Endodermal cell (in vitro differentiated cells): ENCODE measurements at places on chromosomes 12 and 14. TPM values are rescaled to one million over a fixed set of nuclear protein-coding genes. Genes with fewer than 3 reads are reported as not detected.

- no peaks in the 10 kb centered on the region for H3K36me3 ChIP-seq
- no peak overlapping the region for H3K27ac ChIP-seq
- H3K4me3 ChIP-seq, result no peak overlapping the region
- DNase-seq, result no peak
- H3K4me1 ChIP-seq, result no peaks in the 10 kb centered on the region
Measured at GRCh38 chr12:19846574-19846973, 407.3 kb downstream of the AEBP2 start.

- DNase-seq, result no peak
- no peak overlapping the region for H3K27ac ChIP-seq
- H3K27me3 ChIP-seq, result peaks cover 2% of the 10 kb centered on the region
- no peaks in the 10 kb centered on the region for H3K36me3 ChIP-seq
Measured at GRCh38 chr14:72558721-72559120, 335.2 kb downstream of the DPF3 start.

DNA sequence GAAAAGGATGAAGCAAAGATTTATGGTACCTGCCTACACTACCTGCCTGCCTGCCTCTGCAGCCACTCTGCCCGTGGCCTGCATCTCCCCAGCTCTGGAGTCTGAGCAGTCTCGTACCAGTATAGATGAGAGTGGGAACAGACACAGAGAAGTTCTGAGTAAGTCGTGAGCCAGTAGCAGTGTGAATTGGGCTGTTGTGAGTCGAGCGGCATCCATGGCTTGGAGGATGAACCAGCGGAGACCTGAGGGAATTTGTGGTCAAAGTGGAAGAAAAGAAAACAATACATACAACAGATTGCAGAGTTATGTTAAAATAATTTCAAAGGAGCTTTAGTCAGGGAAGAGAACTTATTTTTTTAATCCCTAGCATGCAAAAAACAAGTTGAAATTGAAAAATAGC is 25.3 kb downstream of the C2CD5 start:
- H3K27ac ChIP-seq, result no peak overlapping the region
- H3K4me3 ChIP-seq, result no peak overlapping the region
- DNase-seq, result no peak
- H3K27me3 ChIP-seq, result no peaks in the 10 kb centered on the region
- peaks cover 28% of the 10 kb centered on the region for H3K36me3 ChIP-seq

DNA sequence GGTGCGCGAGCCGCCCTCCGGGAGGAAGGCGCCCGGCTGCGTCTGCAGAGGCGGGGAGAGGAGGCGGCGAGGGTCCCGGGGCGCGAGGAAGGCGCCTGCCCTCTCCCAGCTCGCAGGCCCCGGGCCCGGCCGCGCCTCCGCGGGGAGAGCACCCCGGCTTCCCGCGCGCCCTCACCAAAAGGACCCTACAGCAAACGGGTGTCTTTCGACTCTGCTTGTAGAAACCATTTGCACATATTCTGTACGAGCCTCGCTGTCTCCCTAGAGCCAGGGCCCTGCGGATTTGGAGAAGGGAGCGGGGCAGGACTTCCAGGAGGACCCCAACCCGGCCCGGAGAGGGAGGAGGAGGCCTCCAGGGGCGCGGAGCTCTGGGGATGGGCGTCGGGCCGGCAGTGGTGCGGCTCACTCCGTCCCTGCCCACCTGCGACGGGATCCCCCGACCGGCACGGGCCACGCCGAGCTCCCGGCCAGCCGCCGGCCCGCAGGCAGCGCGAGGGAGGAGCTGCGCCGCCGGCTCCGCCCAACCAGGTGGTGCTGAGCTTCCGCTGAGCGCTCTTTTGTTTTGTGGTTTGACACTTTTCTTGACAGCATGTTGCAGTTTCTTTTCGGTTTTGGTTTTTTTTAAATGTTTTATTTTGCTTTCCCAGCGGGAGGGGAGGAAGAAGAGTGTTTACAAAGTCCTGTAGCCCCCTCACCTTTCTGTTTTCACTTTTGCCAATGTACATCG is 103.3 kb upstream of the FKBP4 start:
- H3K4me3 ChIP-seq, result peak overlapping the region; percentile 81
- DNase-seq, result peak; percentile 89
- H3K27ac ChIP-seq, result no peak overlapping the region
- H3K4me1 ChIP-seq, result no peaks in the 10 kb centered on the region
- H3K36me3 ChIP-seq, result no peaks in the 10 kb centered on the region
- peaks cover 39% of the 10 kb centered on the region for H3K27me3 ChIP-seq

GRCh38 chr12:121326996-121327674 is 25.1 kb downstream of the ANAPC5 start:
- H3K4me1 ChIP-seq, result no peaks in the 10 kb centered on the region
- H3K27me3 ChIP-seq, result no peaks in the 10 kb centered on the region
- H3K36me3 ChIP-seq, result peaks cover 93% of the 10 kb centered on the region
- peak; percentile 43 for DNase-seq
- no peak overlapping the region for H3K27ac ChIP-seq

DNA sequence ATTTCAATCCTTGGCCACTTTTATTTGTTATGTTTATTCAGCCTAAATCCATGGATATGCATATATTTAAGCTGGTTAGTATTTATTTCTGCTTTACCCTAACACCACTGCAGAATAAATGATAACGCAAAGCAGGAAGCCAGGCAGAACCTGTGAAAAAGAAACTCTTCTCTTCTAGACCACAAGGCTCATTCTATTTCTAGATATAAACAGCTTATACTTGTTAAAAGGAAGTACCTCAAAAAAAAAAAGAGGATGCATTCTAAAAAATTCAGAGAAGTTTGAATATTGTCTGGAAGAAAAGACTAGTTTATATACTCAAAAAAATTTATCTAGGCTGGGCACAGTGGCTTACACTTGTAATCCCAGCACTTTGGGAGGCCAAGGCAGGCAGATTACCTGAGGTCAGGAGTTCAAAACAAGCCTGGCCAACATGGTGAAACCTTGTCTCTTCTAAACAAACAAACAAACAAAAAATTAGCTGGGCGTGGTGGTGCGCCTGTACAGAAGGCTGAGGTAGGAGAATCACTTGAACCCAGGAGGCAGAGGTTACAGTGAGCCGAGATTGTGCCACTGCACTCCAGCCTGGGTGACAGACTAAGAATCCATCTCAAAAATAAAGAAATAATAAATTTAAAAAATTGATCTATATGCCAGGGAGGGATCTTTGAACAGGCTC is 55.8 kb downstream of the GALNT4 start:
- H3K4me3 ChIP-seq, result no peak overlapping the region
- H3K27ac ChIP-seq, result no peak overlapping the region
- H3K36me3 ChIP-seq, result no peaks in the 10 kb centered on the region
- no peaks in the 10 kb centered on the region for H3K27me3 ChIP-seq
- H3K4me1 ChIP-seq, result no peaks in the 10 kb centered on the region
- no peak for DNase-seq

DNA sequence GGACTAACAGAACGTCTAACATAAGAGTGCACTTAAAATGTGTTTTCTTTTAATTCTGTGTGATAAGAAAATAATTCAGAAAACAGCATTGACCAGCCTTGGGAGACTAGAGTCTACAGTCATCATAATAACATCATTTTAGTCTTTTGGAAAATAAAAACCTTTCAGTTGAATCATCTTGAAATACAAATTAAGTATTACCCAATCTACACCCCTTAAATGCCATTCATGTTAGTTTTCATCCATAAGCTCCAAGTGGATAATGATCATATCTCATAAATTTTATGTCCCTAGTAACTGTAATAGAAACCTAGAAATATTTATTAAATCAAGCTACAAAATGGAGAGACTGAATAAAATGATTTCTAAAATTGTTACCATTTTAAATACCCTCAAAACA is 32.4 kb downstream of the EPS8 start:
- no peaks in the 10 kb centered on the region for H3K27me3 ChIP-seq
- no peak for DNase-seq
- no peaks in the 10 kb centered on the region for H3K4me1 ChIP-seq
- H3K4me3 ChIP-seq, result no peak overlapping the region

- H3K36me3 ChIP-seq, result no peaks in the 10 kb centered on the region
- H3K4me1 ChIP-seq, result no peaks in the 10 kb centered on the region
- no peaks in the 10 kb centered on the region for H3K27me3 ChIP-seq
- H3K27ac ChIP-seq, result no peak overlapping the region
Measured at GRCh38 chr14:63840981-63841380, 11.8 kb upstream of the SYNE2 start.

- peaks cover 4% of the 10 kb centered on the region for H3K36me3 ChIP-seq
- H3K27me3 ChIP-seq, result no peaks in the 10 kb centered on the region
- H3K4me3 ChIP-seq, result no peak overlapping the region
- no peaks in the 10 kb centered on the region for H3K4me1 ChIP-seq
- H3K27ac ChIP-seq, result no peak overlapping the region
- no peak for DNase-seq
Measured at GRCh38 chr14:101849125-101849524, 87.6 kb downstream of the PPP2R5C start.

DNA sequence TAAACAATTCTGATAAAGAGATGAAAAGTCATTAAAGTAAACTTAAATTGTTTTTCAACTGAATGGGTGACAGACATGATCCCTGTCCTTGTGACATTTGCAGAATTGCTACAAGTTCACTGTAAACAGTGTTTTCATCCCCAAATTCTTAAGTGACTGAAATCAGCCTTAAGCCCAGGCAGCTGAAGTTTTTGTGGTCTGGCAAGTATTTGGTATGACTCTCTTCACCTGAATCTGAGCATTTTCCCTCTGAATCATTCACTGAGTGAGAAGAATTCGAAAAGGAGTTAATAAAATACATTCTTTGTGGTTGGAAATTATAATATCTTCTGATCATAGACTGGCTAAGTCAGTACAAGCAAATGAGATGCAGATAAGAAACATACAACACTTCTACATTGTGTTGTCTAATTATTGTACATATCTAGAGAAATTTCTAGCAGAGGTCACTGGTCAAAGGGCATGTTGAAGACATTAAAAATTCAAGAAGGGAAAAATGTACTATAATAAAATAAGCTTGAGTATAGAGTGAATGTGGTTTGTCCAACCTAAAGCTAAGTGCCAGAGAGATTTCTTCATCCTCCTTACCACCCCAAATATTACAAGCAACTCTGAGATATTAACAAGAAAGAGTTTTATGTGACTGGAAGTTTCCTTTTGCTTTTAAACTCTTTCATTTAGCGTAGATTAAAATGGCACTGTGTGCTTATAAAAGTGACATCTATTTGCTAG is 177.8 kb upstream of the DIO2 start:
- no peaks in the 10 kb centered on the region for H3K4me1 ChIP-seq
- no peak overlapping the region for H3K27ac ChIP-seq
- no peaks in the 10 kb centered on the region for H3K27me3 ChIP-seq
- no peak overlapping the region for H3K4me3 ChIP-seq
- DNase-seq, result no peak

DNA sequence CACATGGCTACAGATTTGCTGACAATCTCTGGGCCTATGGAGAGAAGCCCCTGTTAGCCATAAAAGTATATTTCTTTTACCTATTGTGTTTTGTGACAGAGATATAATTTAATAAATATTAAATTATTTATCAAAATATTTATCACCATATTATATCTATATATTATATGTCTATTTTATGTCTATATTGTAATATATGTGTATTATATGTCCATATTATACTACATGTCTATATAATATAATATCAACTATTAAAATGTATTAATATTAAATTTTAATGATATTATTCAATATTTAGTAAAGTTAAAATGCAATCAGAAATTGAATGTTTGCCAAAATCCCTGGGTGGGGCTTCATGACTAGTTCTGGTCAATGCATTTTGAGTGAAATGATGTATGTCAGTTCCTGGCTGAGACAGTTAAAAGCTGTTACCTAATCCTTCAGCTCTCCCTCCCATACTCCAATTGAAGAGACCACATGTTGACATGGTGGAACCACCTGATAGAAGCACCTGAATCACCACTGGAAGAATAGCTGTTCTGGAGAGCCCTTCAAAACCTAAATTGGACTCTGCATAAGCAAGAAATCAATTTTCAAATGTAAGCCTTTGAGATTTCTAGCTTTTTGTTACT is 357.3 kb upstream of the DDHD1 start:
- H3K27ac ChIP-seq, result no peak overlapping the region
- DNase-seq, result no peak
- peaks cover 4% of the 10 kb centered on the region for H3K4me1 ChIP-seq
- no peaks in the 10 kb centered on the region for H3K27me3 ChIP-seq
- no peaks in the 10 kb centered on the region for H3K36me3 ChIP-seq
- no peak overlapping the region for H3K4me3 ChIP-seq

- DNase-seq, result no peak
- H3K4me1 ChIP-seq, result no peaks in the 10 kb centered on the region
- H3K27me3 ChIP-seq, result no peaks in the 10 kb centered on the region
- peaks cover 79% of the 10 kb centered on the region for H3K36me3 ChIP-seq
Measured at GRCh38 chr12:21472197-21472823, 29.1 kb downstream of the RECQL start.

DNA sequence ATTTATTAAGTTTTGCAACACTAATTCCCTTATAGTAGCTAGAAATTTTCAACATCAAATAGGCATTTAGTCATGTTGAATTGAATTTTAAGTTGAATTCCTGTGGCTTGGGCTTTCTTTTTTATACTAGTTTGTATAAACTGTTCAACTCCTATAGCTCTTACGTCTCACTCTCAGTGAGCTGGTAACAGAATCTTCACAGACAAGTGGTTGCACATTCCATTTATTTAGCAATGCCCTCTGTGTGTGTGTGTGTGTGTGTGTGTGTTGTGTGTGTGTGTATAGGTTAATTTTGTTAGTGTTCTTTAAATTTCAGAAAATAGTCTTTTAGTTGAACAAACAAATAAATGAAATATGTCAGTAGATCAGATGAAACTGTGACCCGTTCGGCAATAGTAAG is 425.0 kb downstream of the NPAS3 start:
- no peak overlapping the region for H3K4me3 ChIP-seq
- H3K27ac ChIP-seq, result no peak overlapping the region
- H3K4me1 ChIP-seq, result peaks cover 20% of the 10 kb centered on the region
- H3K27me3 ChIP-seq, result no peaks in the 10 kb centered on the region
- DNase-seq, result no peak

DNA sequence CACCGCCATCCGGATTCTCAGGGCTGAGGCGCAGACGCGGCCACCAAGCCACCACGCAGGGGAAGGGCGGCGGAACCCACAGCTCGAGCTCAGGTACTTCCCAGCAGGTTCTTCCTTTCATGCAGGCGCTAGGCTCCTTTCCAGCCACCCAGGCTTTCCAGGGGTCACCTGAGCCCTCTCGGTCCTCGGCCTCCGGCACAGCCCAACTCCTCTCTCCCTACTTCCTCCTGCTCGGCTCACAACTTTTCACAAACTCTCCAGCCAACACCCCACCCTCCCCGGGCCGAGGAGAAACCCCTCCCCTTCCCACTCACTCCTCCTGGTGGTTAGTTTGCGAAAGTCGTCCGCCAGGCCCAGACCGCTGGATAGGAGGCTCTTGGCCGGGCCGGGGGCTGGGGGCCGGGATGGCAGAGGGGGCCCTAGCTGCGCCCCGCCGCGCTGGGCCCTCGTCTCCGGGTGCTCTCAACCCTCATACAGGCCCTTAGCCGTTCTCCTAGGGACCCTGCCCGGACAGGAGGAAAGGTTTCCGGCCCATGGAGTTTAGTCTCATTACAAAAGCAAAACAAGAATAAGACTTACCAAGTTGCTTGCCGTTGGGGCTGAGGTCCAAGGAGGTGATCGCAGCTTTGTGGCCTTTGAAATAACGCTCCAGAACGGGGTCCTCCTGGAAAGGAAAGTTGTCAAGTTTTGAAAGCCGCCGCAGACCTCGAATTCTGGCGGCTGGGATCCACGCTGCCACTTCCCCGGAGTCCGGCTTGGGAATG is at the start of gene GALNT4:
Gene GALNT4 (minus strand): TSS at position 256 of the 764 bp plus-strand sequence. CDS start 247 bp downstream, at position 9.
- peak within 1 kb of the TSS; percentile 45 for H3K27ac ChIP-seq
- H3K4me3 ChIP-seq, result peak within 1 kb of the TSS; percentile 83
- H3K4me1 ChIP-seq, result peaks cover 6% of the 10 kb centered on the region
- DNase-seq, result peak; percentile 98
- peaks cover 12% of the 10 kb centered on the region for H3K36me3 ChIP-seq

The GRIP1 gene
- 41.0 to 43.8 TPM (median 42.8 TPM) in 3 replicates for total RNA-seq

The ARL6IP4 gene
- 136 and 149 TPM in 2 replicates for total RNA-seq

The MYL2 gene
- 0.50 to 0.89 TPM in 2 of 3 replicates, not detected in the other for total RNA-seq

The CMA1 gene
- total RNA-seq, result not detected in 2 replicates

The ABHD4 gene
- 75.0 and 77.7 TPM in 2 replicates for total RNA-seq

The CAPS2 gene
- 3.0 and 3.9 TPM in 2 replicates for total RNA-seq

The CCDC197 gene
- not detected in 3 replicates for total RNA-seq
